Activated T-cell treated with anti-CD3 and anti-CD28 coated beads for 4 hours (primary cell): ENCODE measurements at places on chromosomes 6 and 20.

DNA sequence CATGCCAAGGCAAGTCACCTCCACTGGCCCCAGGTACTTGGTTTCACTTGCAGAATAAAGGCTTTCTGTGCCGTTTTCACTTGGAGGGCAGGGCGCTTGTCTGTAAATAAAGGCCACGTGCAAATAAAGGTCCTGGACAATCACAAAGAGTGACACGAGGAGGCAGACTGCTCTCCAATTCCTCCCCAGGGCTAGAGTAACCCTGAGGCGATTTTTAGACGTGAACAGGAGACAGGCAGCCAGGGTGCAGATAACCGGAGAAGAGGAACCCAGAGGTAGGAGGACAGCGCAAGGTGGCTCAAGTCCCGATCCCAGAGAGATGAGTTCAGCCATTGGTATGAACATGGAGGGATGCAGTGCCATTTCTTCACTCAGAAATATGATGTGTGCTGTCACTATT lies 327.4 kb downstream of the KIF16B start:
- no peak for DNase-seq

DNA sequence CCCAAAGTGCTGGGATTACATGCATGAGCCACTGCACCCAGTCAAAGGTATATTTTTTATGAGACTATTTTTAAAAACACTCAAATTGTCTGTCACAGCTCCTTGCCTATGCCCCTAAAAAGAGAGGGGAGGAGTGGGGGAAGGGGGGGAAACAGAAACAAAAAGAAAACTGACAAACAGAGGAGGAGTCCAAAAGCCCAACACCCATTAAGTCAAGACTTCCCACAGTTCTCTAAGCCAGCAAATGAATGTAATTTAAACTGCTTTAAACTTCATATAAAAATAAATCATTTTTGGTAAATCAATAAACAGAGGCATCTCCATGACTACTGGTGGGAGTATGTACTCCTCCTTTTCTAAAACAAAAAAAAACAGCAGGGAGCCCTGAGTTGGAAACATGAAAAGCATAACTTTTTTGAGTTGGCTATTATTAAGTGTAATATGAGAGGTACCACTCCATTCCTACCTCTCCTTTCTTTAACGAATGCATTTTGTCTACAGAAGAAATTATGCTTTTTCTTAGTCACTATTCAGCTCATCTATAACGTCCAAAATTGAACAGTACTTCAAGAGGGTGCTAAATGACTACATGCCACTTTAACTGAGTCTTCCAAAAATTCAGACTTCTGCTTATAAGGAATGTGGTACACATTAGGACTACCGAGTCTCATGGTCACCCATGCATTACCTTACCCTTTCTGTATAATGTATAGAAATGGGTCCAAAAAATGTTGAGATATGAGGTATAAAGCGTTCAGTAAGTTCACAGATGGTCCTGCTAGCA lies 119.0 kb upstream of the PRSS16 start:
- DNase-seq = no peak

DNA sequence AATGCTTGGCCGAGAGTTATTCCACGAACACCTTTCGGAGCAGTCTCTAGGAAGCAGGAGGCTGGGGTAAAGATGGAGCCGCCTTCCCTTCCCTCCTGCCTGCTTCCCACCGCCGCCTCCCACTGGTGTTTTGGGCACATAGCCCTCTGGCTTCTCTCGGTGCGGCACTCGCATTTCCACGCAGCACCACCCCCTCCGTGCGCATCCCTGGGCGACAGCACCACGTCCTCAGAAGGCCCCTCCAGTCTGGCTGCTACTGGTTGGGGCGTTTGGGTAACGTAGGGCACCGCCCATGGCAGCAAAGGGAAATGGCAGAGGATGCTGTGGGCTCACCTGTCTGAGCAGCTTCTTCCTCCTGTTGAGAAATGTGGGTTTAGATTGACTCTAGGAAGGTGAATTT lies 2.4 kb downstream of the COL20A1 start:
- no peak for DNase-seq

DNA sequence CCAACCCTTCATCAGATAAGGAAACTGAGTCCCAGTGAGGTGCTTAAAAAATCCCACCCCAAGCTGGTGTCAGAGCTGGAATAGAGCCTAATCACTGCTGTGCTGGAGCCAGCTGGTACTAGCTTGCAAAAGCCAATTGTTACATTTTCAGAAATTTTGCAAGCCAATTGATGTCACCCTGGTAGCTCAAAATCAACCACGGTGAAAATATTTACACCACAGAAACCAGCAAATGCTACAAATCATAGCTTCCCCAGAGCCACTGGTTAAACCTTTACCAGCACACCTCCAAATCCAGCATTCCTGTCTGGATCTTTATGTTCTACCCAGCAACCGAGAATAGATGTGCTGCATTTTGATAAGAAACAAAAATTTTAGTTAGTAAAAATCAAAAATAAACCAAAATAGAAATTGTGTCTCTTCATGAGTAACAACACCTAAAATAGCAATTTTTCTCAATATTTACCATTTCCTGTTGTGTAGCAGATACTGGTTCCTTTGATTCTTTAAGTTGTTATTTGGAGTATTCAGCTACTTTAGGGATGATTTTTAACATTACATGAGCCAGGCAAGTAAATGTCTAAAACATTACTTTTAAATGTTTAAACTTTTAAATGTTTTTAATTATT lies 7.2 kb upstream of the LCA5 start:
- no peak for DNase-seq

DNA sequence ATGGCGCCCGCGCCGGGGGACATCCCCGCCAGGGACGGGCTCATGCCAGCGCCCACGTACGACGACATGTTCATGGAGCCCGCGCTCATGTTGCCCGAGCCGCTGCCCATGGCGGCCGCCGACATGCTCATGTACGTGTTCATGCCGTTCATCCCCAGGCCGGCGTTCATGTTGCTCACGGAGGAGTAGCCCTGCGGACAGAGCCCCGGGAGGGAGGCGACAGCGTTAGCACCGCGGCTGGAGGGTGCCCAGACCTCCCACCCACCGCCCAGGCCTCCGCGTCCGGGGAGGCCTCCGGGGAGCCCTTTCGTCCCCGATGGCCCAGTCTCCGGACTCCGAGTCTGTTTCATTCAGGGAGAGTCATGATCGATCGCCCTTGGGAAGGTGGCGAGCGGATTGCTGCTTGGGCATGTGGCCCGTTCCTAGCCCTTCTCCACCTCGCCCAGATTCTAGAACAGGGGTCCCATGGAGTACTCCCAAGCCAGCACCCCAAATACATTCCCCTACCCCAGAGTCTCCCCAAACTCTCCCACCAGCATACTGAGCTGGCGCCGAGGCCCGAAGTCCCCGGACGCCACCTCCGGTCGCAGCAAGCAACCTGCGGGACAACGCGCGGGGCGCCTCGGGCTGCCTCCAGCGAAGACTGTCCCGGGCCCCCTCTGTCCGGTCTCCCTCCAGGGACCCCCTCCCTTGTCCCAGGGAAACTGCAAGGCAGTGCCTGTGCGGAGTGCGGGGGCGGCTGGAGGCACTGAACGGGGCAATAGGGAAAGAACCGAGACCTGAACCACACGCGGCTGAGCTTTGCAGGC lies 1.2 kb downstream of the FOXA2 start:
- no peak for DNase-seq

GRCh38 chr6:15207923-15208322 lies 37.9 kb upstream of the JARID2 start:
- DNase-seq = no peak

- DNase-seq = no peak
Measured at GRCh38 chr20:64082820-64083377, 1.3 kb downstream of the LKAAEAR1 start.

DNA sequence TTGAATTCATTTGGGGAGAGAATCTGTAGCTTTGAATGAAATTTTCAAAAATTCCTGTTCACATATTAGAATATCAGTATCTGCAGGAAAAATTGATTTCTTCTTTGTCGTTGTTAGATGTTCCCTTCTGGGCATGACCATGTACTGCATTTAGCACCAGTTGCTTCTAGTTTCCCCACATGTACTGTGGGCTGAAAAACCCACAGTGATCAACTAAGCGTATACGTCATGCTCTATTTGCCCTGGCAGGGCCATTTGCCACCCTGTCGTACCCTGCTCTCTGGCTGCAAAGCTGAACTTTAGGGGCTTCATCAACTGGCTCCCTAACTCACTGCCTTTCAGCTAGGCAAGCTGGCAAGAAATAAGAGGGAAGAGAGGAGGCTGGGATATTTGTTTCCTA lies 340.7 kb upstream of the TSHZ2 start:
- no peak for DNase-seq

DNA sequence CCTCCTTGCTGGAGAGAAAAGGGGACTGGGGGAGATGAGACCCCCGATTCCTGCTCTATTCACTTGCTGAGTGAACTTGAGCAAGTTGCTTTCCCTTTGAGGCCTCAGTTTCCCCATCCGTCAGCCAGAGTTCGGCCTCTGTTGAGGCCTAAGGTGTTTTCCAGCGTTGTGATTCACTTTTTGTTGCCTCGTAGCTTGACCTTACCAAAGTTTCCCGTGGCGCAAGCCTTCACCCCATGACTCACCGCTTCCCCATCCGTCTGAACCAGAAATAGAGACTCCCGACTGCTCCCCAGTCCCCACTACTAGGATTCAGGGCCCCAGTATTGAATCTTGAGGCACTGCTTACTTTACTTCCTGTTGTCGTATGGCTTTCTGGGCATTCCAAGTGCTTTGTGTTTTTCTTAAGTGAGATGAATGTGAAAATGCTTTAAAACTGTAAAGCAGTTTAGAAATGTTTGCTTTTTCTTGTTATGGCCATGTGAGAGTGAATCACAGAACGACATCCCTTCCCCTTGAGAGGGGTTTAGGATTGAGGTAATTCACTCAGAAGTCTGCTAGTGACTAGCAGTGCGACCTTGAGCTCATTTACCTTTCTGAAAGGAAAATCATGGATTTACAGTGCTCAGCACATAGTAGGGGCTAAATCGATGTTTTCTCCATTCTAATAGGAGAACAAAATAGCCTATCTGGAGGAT lies 1.2 kb downstream of the CHMP4B start:
- DNase-seq = peak; percentile 10

- DNase-seq = no peak
Measured at GRCh38 chr6:159249752-159250151, 80.6 kb downstream of the FNDC1 start.
